NCI-H1105 (cell line): ENCODE measurements at places on chromosomes 1 and 21.
A peak's percentile ranks its signal among the peaks of the same experiment; 100 is the strongest.

GRCh38 chr1:187570166-187570565 lies 741.4 kb downstream of the PLA2G4A start:
- no peak for DNase-seq

DNA sequence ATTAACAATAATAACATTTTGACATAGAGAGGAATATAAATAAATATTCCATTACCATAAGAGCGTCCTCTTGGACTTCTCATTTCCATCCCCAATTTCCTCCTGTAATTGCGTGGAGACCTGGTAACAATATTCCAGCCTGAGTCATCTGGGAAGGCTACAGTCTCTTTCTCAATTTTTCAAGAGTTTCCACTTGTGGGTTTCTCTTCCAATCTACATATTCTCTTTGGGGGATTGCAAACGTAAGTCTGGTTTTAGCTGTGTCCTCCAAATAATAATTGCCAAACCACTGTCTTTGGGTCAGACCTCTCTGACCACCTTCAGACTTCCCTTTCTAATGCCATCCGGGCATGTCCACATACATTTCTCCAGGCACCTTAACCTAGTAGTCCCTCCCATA lies 124.5 kb upstream of the USP24 start:
- DNase-seq: no peak

GRCh38 chr1:78408192-78408591 lies 82.6 kb upstream of the PTGFR start:
- no peak for DNase-seq

DNA sequence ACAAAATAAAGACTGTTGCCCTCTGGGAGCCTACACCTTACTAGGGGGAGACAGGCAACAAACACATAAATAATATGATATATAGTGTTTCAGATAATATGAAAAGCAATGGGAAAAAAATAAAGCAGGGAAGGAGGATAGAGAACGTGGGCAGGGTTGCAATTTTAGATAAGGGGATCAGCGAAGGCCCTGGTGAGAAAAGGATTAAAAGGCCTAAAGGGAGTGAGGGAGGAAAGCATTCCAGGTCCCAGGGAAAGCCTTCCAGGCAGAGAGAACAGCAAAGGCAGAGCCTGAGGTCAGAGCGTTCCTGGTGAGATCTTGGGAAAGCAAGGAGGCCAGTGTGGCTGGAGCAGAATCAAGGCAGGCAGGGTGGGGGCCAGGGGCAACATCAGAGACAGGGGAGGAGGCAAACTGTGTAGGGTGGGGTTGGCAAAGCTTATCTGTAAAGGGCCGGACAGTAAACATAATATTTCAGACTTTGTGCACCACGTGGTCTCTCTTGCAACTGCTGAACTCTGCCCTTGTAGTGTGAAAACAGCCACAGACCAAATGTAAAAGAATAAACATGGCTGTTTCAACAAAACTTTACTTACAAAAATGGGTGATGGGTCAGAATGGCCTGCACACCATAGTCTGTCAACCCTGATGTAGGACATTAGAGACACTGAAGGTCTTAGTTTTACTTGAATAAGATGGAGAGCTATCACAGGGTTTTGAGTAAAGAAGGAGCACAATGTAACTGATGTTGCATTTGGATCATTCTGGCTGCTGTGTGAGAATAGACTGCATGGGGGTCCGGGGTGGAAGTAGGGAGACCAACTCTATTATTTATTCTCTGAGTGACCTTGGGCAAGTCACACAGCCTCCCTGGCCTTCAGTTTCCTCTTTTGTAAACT lies 13.3 kb upstream of the CPT2 start:
- DNase-seq: no peak

DNA sequence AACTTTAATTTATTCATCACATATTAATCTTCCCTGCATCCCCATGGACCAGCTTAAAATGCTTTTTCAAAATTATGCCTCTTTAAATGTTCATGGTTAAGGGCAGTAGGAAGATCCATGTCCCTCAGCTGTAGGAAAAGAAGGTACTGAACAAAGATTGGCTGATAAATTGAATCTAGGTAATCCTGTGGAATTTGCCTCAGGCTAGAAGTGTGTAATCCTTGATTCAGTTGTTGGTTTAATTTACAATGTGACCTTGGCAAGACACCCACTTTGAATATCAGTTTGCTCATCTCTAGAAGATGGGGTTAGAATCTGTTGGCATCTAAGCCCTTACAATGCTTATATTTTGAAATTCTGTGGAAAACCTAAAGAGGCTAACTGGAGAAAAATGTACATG lies 6.1 kb downstream of the TTC4 start:
- DNase-seq: no peak

DNA sequence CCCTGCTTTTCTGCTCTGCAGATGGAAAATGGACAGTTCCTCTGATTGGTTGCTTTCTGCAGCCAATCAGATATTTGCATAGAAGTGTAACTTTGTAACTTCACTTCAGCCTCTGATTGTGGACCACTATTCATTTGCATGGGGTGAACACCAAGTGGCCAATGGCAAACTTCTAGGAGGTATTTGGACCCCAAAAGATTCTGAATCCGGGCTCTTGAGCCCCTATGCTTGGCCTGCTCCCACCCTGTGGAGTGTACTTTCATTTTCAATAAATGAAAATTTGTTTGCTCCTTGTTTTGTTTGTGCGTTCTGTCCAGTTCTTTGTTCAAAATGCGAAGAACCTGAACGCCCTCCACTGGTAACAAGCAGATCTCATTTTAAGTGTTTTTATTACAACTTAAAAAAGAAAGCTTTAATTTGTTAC lies 6.4 kb upstream of the GSTM4 start:
- DNase-seq: no peak

- peak; percentile 23 for DNase-seq
Measured at GRCh38 chr1:109133815-109134214, 19.9 kb downstream of the ELAPOR1 start.

GRCh38 chr1:55833529-55834091 lies 618.4 kb upstream of the USP24 start:
- no peak for DNase-seq

DNA sequence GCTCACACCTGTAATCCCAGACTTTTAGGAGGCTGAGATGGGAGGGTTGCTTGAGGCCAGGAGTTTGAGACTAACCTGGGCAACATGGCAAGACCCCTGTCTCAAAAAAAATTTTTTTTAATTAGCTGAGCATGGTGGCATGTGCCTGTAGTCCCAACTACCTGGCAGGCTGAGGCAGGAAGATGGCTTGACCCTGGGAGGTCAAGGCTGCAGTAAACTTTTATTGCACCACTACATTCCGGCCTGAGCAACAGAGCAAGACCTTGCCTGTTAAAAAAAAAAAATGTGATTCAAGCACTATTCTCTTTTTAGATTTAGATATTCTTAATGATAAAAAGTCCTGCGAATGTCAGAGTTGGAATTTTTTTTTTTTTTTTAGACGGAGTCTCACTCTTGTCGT lies 102.5 kb upstream of the L1TD1 start:
- no peak for DNase-seq

- DNase-seq: peak; percentile 3
Measured at GRCh38 chr1:91278754-91279153, 125.9 kb downstream of the HFM1 start.

DNA sequence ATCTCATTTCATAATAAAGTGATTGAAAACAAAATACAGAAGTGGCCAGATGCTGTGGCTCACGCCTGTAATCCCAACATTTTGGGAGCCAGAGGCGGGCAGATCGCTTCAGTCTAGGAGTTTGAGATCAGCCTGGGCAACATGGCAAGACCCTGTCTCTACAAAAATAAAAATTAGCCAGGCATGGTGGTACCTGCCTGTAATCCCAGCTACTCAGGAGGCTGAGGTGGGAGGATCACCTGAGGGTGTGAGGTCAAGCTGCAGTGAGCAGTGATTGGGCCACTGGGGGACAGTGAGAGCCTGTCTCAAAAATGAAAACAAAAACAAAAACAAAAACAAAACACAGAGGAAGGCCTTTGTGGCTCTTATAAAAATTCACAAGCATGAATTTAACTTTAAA lies 38.6 kb downstream of the TRIM33 start:
- no peak for DNase-seq

GRCh38 chr1:40976952-40977690 lies 2.4 kb upstream of the CTPS1 start:
- no peak for DNase-seq

GRCh38 chr1:172770071-172770470 lies 111.2 kb downstream of the FASLG start:
- no peak for DNase-seq

DNA sequence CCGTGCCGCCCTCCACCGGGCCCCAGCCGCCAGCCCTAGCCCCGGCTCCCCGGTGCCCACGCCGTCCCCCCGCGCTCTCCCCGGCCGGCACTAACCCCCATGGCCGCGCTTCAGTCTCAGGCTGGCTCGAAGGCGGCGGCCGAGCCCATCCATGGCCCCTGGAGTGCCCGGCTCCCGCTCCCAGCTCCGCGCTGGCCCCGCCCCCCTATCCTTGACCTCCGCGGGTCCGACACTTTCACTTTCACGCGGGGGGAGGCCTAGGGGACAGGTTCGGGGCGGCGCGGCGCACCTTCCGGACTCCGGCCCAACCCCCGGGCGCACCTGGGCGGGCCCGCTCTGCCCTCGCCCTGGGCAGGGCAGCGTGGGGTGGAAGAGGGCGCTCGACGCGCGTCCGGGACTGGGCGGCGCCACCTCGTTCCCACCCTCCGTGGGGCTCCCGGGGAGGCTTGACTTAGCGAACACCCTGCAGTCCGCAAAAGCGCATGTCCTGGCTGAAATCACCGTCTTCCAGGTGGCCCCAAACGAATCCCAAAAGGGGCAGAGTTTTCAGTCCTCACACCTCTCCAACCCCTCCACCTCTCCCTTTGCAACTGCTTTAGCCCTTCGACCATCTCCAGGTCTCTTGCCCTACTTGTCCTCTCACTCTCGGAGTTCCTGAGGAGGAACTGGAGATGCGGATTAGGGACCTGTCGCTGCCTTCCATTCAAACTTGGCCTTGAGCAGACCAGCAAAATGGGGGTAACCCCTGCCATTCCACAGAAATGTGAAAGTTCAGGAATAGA lies 3.9 kb upstream of the DENND2D start:
- DNase-seq: peak; percentile 19

DNA sequence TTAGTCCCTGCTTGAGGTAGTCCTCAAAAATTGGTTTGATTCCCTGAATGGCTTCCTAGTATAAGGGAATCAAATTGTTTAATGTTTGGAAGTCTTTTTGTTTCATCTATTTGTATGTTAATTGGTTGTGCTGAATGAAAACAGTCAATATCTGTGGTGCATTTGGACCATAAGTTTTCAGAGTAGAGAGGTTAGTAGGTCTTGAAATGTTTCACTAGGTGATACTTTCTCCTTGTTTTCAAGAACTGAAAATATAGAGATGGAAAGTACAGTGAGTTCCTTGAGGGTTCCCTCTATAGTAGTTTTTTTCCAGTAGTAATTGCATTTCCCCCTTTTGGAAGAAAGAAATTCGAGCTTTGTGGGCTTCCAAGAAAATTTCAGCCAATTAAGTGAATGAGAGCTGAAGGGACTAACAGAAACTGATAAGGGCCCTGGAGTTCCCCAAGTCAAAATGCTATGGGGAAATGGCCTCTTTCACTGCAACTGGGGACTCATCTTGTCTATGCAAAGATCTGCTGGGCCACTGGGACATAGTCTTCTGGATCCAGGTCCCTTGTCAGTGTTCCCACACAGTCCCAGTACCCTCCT lies 18.6 kb upstream of the CEP350 start:
- DNase-seq: no peak

DNA sequence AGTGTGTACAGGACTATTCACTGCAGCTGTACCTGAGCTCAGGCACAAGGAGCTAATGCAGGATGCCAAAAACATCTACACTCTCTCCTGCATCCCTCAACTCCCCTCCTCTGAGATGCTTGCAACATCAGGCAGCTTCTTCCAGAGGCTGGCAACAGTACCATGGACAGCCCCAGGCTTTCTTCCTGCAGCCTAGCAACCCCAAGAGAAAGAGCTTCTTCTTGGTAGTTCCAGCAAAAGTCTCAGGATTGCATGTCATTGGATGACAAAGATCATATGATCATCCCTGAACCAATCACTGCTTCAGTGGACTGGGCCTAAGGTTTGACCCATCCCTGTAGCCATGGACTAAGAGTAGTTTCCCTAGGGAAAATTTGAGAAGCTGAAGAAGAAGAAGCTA lies 46.7 kb downstream of the CAMK2N1 start:
- DNase-seq: no peak

GRCh38 chr21:35106246-35106835 lies 57.2 kb upstream of the RUNX1 start:
- DNase-seq: no peak

DNA sequence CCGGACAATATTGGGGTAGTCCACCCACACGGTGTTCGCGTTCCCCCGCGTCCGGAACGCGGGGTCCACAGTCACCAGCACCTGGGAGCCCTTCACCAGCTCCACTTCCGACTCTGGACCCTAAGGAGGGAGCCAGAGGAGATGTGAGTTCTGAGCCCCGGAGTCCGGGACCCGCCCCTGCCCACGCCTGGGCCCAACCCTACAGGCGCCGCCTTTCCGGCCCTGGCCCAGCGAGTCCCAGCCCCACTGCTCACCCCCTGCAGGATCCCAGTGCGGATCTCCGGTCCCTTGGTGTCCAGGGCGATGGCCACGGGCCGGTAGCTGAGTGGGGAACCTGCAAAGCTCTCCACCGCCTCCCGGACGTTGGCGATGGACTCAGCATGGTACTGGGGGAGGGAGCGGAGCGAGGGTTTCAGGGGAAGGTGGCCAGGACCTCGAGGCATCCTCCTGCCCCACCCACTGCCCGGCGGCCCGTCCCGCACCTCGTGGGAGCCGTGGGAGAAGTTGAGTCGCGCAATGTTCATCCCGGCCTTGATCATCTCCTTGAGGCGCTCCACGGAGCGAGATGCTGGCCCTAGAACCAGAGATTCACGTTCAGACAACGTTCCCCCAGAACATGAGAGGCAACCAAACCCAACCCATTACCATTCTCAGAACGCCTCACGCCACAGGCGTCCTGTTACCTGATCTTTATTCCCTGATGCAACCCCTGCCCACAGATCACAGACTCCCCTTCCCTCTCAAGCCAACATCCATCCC lies 5.9 kb downstream of the PKLR start:
- no peak for DNase-seq

DNA sequence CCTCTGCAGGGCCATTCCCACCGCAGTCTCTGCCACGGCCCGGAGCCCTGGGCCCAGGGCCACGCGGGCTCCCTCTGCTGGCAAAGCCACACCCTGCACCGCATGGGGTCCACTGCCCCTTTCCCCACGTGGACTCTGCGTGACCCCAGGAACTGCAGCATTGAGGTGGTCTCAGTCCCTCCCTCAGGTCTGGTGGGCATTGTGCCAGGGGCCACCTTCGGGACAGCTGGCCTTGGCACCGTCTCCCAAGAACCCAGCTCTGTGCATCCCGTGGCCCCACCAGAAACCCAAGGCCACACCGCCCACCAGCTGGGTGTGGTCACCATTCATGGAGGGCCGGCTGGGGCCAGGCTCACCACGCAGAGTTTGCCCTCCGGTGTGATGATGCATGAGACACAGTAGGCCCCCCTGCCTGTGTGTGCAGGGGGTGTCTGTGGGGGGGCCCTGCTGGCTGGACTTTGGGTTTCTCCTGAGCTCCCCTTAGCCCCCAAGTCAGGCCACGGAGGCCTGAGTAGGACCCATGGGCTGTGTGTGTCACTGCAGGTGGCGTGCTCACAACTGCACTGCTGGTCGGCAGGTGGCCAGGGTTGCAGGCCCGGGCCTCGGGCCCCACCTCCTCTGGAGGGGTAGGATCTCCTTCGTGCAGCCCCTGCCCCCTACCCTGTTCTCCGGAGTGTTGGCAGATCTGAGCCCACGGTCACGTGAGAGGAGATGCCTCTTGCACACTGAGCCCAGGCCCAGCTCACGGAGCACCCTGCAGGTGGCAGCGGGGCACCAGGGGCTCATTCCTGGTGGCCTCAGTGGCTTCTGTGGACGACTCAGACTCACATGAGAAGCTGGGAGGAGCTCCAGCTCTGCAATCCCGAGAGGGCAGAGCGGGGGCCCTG lies 5.8 kb downstream of the VWA1 start:
- no peak for DNase-seq

- no peak for DNase-seq
Measured at GRCh38 chr1:29760067-29760564, 523.8 kb downstream of the PTPRU start.
